ENCODE measurements at places on chromosomes 16 and 17. TPM values are rescaled to one million over a fixed set of nuclear protein-coding genes. Genes with fewer than 3 reads are reported as not detected.

Gene EFNB3
- total RNA-seq = 0.13 TPM

Gene CRYM
- 70.0 TPM for total RNA-seq

Gene DOC2B
- 3.4 TPM for total RNA-seq

Gene ZNF423
- total RNA-seq = 8.4 TPM

Gene NME2
- 245 TPM for total RNA-seq

Gene GGA3
- total RNA-seq = 22.3 TPM

Gene SHCBP1
- total RNA-seq = 0.70 TPM

Gene PLCD3
- 201 TPM for total RNA-seq

Gene TPSG1
- total RNA-seq = 0.19 TPM

Gene CCDC144A
- 1.8 TPM for total RNA-seq

Gene SLC4A1
- total RNA-seq = 0.30 TPM

Gene TBX4
- total RNA-seq = not detected

Gene TLCD2
- total RNA-seq = 2.0 TPM

Gene APRT
- total RNA-seq = 40.4 TPM

Gene KRTAP4-1
- not detected for total RNA-seq

Gene SCNN1G
- total RNA-seq = 0.13 TPM

Gene NXPH3
- 3.7 TPM for total RNA-seq

Gene SCGB1C2
- total RNA-seq = not detected

Gene NACA2
- total RNA-seq = not detected

Gene MT1A
- total RNA-seq = 2.3 TPM

Gene MPO
- total RNA-seq = 0.05 TPM

Gene NLGN2
- 5.8 TPM for total RNA-seq

Gene CPHXL2
- not detected for total RNA-seq

Gene ERI2
- total RNA-seq = 10.0 TPM

All from Right ventricle myocardium superior (tissue), 1 donor.